ENCODE measurements at places on chromosomes 4 and X. TPM values are rescaled to one million over a fixed set of nuclear protein-coding genes. Genes with fewer than 3 reads are reported as not detected.

GRCh38 chr4:56050625-56051024 lies 101.9 kb downstream of the CEP135 start:
- DNase-seq: no peak

DNA sequence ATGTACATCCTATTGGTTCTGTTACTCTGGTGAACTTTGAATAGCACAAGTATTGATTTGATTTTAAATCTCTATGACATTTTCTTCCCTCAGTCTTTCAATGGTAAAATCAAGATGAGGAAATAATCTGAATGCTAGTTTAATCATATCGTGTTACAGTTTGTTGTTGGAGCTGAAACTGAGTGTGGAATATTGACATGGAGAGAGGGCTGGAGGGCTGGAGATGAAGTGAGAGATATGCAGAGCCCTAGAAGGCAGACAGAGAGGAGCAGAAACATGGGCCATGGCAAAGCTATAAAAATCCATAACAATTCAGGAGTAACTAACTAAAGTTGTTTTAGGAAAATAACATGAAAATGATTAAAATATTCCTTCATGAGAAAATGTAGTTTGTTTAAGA lies 141.1 kb downstream of the BANK1 start:
- DNase-seq: no peak

GRCh38 chr4:139951021-139951420 lies 203.0 kb downstream of the MAML3 start:
- no peak for DNase-seq

GRCh38 chr4:70359115-70359661 lies 1.4 kb upstream of the SMR3A start:
- DNase-seq: no peak

GRCh38 chr4:8709729-8710360 lies 117.3 kb downstream of the CPZ start:
- no peak for DNase-seq

DNA sequence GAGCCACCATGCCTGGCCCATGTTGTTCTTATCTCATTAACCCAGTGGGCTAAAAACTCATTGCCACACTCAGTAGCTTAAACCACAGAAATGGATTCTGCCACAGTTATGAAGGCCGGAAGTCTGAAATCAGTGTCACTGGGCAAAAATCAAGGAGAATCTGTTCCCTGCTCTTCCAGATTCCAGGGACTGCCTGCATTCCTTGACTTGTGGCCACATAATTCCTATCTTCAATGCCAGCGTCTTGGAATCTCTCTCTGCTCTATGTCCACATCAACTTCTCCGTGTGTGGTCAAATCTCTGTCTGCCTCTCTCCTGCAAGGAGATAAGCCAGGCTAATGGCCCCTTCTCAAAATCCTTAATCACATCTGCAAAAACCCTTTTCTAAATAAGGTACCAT lies 4.1 kb upstream of the WFS1 start:
- DNase-seq: no peak

GRCh38 chr4:53089936-53090729 lies 228.0 kb downstream of the RASL11B start:
- DNase-seq: no peak

DNA sequence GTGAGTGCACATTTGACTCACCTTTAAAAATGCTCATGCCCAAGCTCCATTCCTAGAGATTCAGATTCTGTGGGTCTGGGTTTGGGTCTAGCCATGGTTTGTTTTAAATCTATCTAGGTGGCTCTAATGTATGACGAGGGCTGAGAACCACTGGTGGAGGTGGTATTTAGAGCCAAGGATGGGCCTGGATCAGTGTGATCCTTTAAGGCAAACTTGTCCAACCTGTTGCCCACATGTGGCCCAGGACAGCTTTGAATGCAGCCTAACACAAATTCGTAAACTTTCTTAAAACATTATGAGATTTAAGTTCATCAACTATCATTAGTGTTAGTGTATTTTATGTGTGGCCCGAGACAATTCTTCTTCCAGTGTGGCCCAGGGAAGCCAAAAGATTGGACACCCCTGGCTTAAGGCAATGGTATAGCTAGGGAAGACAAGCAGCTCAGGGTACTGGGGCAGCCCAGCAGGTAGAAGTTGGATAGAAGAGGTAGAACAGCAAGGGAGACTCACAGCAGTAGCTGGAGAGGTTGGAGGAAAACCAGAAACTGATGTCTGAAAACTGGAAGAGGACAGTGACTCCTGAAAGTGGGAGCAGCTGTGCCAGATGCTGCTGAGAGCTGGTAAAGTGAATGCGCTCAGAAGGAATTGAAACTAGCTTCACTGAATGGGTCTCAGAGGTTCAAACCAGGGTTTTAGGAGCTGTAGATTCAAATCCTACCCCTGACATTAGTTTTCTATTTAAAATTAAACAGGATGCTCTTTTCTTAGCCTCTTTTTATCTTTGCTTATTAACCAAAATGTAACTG lies 18.2 kb downstream of the ADD1 start:
- DNase-seq: no peak

DNA sequence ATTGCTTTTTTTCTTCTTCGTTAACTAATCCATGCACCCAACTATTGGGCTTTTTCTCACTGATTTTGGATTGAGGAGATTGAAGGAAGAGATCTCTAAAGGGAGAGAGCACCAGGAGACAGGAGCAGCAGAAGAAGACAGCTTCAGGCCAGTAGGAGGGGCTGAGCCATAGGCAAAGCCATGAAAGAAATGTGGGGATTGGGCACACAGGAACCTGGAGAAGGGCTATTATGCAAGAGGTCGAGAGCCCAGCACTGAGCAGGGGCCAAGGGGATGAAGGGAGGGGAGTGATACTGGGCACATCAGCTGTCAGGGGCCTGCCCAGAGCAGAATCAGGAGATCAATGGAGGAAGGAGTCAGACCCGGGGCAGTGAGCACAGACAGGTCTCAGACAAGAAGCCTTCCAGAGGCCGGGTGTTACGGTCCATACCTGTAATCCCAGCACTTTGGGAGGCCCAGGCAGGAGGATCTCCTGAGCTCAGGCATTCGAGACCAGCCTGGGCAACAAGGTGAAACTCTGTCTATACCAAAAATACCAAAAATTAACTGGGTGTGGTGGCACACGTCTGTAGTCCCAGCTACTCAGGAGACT lies 140.9 kb downstream of the BCOR start:
- DNase-seq: no peak

DNA sequence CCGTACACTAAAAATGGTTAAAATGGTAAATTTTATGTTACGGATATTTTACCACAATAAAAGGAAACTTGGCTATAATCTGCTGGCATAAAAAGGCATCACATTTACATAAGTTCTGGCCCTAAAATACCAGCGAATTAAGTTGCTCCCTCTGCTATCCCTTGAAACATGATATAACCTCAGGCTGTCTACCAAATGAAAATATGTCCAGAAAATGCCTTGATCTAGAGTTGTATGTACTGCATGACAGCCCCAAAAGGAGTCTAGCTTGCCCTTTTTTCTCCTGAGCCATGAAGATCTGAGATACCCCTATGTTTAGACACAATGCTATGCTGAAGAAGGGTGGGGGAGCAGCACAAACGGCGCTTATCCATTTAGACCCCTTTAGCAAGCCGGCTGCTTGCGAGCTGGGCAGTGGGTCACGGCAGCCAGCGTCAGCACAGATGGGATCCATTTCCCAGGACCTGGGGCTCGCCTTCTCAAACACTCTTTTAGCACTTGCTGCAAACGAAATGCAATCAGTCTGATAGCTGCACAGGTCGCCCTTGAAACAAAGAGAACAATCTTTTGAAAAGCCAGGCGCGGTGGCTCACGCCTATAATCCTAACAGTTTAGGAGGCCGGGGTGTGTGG lies 77.0 kb downstream of the AFAP1 start:
- DNase-seq: no peak

SMR3B gene
- not detected for total RNA-seq

CFAP47 gene
- not detected for total RNA-seq

ERAS gene
- not detected for total RNA-seq

IRS4 gene
- total RNA-seq: not detected
